ENCODE measurements at places on chromosomes 3 and 15.

DNA sequence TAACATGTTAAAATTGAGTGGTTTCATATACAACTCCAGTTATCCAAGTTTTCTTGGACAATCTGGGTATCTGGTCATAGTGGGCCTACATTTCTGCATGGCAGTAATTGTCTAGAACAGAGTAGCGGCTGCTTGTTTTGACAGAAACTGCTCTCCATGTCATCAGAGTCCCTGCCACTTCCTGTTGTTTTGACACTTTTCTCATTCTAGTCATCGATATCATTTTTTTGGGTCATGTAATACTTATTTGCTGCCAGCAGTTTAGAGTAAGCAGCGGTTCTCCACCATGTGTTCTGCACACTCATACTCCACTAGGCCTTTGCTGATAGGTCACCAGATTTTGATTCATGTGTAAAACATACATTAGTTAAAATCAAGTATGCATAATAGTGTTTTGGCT lies 81.5 kb downstream of the SLC25A26 start:
- no peak for DNase-seq

DNA sequence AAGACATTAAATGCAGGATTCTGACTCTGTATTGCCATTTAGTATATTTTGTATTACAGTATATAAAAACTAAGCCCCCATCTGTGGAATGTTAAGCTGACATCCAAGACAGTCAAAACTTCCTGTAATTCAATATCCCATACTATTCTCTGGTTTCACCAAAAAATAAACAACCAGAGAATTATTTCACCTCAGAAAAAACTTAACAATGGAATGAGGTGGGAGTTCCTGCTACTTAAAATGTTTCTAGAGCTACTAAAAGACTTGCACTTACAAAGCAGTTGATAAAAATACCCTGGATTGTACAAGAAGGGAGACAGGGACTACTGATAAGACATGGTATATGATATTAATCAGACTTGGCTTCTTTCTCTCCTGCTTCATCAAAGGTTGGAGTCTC lies 8.3 kb downstream of the ARL13B start:
- no peak for DNase-seq

- no peak for DNase-seq
These were observed 1.7 kb downstream of the PLCD1 start for GRCh38 chr3:38027466-38028465.

DNA sequence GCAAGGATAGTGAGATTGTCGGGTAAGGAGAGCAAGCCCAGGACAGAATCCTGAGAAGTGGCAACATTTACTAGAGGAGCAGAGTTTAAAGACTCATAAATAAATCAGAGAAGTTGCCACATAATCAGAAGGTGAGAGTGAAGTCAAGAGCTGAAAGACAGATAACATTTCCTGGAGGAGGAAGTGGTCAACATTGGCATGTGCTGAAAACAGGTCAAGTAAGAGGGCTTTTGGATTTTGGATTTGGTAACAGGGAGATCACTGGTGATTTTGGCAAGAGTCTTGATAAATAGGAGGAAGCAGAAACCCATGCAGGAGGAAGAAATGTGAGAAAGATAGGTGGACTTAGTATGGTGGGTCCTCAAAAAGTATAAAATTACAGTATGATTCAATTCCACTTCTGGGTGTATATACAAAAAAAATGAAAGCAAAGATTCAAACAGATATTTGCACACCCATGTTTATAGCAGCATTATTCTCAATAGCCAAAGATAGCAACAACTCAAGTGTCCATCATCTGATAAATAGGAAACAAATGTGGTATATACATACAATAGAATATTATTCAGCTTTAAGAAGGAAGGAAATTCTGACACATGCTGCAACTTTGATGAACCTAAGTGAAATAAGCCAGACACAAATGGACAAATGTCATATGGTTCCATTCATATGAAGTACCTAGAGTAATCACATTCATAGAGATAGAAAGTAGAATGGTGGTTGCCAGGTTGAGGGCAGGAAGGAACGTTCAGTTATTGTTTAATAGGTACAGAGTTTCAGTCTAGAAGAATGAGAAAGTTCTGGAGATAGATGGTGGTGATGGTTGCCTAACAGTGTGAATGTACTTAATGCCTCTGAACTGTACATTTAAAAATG lies 27.3 kb upstream of the MBNL1 start:
- no peak for DNase-seq

DNA sequence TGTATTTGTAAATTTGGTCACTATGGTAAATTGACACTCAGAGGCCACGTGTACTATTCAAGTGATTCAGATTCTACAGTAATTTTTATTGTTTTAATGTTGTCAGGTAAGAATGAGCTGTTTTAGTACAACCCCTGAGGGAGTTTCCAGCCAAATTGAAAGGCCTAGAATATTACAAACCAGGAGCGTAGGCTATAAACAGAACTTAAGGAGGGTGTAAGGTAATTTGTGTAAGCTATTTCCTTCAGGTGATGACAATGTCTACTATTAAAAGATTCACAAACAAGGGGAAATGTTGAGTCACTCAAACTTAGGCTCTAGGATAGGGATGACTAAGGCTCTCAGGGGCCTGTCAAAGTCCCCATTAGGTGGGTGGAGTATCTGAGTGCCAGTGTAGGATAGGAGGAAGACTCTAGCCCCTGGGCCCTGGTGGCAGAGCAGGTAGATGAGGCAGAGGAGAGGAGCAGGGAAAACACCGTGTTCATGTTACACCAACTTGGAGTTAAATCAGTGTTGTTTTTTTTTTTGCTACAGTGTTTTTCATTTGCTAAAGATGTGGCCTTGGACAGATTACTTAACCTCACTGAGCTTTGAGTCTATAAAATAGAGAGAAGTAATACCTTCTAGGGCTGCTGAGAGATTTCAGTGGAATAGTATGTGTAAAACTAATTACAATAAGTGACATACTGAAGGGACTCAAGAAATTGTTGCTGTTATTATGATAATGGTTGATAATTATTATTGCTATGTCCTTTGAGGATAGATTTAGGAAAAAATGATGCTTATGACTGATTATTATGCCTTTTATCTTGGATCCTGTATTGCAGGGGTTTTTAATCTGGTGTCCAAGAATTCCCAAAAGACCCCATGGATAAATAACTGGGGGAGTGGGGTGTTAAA lies 10.3 kb downstream of the TM4SF1 start:
- peak; percentile 41 for DNase-seq

GRCh38 chr3:80263260-80263659 lies 495.5 kb upstream of the ROBO1 start:
- no peak for DNase-seq

DNA sequence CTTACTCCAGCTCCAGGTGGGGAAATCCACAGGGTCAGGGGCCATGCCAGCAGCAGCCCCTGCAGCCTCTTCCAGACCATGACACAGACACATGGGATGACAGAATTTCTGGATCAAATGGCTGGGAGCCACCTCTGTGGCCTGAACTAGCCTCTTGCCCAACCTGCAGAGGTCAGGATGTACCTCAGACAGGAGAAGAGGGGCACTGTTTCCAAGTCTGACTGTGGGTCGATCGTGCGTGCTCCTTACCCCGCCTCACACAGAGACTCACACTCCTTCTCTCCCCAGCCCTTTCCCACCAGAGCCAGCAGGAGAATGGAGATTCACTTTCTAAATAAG lies 131.9 kb downstream of the FAM43A start:
- DNase-seq = no peak

GRCh38 chr3:51715231-51715976 lies 8.5 kb downstream of the GRM2 start:
- DNase-seq = no peak

DNA sequence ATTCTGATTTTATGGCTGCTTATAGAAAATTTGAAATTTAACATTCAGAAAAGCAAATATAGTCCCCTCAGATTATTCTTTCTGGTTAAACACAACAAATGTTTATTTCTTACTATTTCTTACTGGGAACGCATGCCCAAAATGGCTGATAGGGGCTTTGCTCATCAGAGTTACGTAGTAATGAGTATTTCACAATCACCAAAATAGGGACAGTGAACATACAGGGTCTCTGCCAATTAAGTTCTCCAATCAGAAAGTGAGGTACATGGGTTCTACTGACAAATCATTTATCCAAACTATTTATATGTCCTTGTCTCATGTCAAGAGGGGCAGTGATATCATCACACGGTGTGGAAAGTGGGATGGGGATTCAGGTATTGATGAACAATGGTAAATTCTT lies 154.5 kb downstream of the BCHE start:
- no peak for DNase-seq

- no peak for DNase-seq
These were observed 2.2 kb downstream of the ALPK3 start for GRCh38 chr15:84819291-84819768.

GRCh38 chr3:51358981-51359380 lies 26.1 kb upstream of the MANF start:
- no peak for DNase-seq

GRCh38 chr3:112557976-112558375 lies 3.8 kb downstream of the ATG3 start:
- DNase-seq = no peak

GRCh38 chr3:58998476-58999117 lies 51.2 kb downstream of the CFAP20DC start:
- DNase-seq = peak; percentile 74

DNA sequence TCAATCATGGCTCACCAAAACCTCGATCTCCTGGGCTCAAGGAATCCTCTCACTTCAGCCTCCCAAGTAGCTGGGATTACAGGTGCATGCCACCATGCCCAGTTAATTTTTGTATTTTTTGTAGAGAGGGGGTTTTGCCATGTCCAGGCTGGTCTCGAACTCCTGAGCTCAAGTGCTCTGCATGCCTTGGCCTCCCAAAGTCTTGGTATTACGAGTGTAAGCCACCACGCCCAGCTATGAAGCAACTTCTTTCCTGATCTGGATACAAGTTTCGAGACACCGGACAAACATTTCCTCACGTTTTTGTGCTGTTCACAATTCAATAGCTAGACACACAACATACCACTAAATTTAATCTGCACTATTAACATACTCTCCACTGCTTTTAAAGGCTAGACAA lies 3.4 kb upstream of the SYNM start:
- no peak for DNase-seq

GRCh38 chr15:83588441-83588840 lies 65.5 kb upstream of the ADAMTSL3 start:
- DNase-seq = no peak

- DNase-seq = no peak
These were observed 12.3 kb upstream of the PCSK6 start for GRCh38 chr15:101501703-101502373.

DNA sequence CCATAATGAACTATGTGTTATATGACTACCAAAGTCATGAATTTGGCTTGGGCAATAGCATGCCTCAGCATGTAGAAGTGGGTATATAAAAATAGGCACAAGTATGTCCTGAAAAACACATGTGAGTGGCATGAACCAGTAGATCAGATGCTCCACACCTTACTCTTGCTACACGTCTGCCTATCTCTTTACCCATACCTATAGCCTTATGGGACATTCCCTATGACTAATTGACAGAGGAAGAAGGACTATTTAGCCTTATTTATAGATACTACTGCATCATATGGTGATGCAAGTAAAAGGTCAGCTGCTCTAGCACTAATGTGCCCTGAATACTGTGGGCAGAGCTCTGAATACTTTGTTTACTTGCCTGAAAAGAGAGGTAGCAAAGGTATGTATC lies 81.0 kb upstream of the ZPLD1 start:
- no peak for DNase-seq

DNA sequence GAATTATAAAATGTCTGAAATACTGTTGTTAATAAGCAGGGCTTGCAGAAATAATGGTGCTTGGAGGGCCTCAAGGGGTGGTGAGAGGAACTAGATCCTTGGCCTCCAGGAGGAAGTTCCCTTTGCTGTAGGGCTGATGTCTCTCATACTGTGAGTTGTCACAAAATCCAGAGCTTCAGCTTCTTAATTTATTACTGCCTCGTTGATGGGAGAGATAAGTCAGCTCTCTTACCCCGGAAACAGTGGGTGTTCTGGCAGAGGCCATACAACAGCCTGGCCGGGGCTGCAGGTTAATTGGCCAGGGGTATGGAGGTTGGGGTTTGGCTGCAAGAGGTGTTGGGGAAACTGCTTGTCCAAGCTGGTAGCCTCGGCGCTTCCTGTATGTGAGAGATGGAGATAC lies 15.5 kb downstream of the MAPKAPK3 start:
- DNase-seq = no peak

GRCh38 chr15:67622110-67622509 lies 79.6 kb downstream of the MAP2K5 start:
- DNase-seq = no peak

DNA sequence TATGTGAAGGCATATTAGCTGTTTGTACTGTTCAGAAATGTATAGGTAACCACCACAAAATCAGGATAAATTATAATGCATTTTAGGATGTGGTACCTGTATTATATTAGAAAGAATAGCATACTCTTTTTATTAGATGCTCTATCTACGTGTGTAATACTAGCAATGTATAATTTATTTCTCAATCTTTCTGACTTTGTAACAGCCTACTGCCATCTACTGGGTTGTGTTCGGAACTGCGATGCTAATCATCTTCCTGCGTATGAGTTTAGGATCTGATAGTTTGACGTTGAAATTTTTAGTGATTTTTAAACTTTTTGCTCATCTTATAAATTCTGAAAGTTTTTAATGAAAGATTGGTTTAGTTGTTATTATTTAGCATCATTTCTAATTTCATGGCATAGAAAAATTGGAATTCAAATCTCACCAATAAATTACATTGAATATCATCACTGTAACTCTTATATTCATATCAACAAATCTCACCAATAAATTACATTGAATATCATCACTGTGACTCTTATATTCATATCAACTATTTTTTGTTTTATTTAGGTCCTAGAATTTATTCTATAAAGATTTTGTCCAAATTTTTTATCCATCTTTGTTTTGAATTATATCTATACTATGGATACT lies 322.7 kb upstream of the ZNF717 start:
- DNase-seq = peak; percentile 12

DNA sequence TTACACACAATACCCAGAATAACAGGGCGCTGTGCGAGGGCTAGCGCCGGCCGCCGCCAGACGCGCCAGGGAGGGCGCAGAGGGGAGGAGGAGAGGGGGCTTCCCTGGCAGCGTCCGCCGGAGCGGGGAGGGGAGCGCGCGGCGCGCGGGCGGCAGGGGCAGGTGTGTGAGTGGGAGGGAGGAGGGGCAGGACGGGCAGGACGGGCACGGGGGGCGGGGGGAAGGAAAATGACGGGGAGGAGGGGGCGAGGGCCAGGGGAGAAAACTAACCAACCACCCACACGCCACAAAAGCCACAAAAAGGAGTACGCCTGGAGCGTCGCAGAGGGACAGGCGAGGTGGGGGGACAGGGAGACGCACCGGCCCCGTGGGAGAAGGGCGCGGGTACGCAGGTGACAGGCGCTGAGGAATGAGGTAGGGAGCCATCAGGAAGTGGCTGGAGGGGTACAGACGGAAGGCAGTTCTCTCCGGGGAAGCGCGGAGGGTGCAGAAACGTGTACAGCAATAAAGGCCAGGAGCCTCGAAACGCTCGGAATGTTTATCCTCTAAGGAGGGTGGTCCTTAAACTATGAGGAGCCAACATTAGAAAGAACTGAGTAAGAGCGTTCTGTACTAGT lies 610 bp upstream of the SATB1 start:
- no peak for DNase-seq
